CD4-positive, alpha-beta T cell treated with Interleukin-21 for 1 hour (primary cell): ENCODE measurements at places on chromosomes 7 and 10.

DNA sequence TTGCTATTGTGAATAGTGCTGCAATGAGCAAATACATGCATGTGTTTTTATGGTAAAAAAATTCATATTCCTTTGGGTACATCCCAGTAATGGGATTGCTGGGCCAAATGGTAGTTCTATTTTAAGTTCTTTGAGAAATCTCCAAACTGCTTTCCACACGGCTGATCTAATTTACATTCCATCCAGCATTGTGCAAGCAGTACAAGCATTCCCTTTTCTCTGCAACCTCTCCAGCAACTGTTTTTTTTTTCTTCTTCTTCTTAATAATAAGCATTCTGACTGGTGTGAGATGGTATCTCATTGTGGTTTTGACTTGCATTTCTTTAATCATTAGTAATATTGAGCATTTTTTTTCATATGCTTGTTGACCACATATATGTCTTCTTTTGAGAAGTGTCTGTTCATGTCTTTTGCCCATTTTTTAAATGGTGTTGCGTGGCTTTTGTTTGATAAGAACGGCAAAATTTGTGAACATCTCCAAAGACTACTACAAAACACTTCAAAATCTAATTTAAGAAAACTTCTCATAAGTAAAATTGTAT, 136.1 kb upstream of the MYO3A start:
- no peak for DNase-seq

DNA sequence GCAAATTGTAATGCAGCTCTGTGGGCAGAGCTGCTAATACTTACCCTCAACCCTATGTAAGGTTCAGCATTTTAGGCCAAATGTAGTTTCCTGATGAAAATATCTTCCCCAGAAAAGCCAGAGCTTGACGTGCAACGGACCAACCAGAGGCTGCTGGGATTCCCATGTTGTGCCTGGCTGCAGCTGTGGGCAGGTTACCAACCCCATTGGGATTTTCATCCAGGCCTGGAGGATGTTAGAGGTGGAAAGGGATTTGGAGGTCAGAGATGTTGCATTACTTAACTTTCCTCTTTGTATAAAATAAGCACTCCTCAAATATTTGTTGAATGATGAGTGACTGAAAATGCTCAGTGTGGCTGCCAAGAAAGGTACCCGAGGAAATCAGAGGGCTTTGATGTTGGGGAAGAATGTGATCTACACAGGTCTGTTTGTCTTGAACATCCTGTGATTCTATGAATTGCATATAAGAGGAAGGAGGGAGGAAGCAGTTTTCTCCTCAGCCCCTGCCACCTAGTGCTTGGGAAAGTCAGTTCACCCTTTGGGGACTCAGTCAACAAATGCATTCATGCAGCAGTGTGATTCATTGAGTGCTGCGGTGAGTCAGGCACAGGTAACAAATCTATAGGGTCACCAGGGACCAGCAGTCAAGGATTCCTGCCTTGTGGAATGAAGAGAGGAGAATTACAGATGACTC, 487.2 kb downstream of the RPS24 start:
- DNase-seq = no peak

GRCh38 chr10:129045599-129045998, 421.4 kb upstream of the MGMT start:
- DNase-seq = no peak

GRCh38 chr7:88315522-88315921, 8.8 kb upstream of the STEAP4 start:
- no peak for DNase-seq

DNA sequence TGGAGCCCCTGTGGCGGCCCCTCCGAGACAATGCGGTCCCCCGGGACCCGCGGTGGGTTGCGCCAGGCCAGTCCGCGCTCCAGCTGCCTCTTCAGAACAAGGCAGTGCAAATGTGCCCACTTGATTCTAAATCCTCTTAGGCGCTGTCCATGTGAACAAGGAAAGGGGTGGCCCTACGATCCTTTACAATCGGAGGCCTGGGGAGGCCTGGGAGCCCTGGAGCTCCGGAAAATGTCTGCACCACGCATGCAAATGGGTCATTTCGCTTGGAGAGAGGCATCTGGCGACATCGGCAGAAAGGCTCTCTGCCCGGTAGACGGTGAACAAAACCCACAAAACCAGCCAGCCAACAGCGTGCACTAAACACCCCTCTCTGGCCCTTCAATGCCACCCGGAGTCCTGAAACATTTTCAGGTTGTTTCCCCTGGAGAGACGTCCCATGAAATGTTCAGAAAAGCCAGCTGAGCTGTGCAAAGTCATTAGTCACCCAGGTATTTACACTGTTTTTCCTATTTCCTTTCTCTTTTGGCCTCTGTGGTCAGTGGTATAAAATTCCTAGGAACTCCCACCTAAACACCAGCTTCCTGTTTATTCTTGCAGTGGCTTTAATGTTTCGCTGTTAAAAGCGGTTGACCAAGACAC, 102.8 kb upstream of the ZNF438 start:
- no peak for DNase-seq

DNA sequence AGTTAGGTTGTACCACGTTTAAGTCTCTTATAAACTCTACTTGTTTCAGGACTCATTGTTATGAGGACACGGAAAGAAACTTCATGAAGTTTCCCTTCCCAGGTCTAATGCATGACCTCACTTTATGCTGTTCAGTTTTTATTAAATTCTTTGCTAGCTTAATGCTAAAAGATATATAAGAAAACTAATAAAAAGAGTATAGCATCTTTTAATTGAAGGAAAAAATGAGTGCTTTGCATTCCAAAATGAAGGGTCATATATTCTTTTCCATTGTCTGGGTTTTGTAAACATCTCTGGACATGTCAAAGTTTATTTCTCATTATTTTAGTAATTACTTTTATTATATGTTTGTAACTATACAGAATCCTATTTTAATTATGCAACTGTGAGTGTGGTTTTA, 255.8 kb downstream of the CREB5 start:
- DNase-seq = no peak

DNA sequence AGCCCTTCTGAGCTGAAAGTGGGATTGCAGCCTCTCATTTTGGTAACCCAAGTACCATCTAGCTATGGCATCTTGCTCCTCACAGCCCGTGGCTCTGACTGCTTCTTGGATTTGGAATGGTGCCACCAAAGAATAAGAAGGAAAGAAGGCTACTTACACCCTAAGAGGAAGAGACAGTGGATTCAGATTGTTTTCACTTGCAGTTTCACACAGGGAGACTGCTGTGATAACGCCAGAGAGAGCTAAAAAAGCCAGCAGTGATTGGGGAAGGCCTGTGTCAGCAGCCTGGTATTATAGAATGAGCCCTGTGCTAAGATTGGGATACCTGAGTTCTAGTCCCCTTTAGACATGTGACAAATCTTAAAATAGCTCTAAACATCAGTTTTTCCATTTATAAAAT, 3.6 kb upstream of the LRRC4 start:
- no peak for DNase-seq

DNA sequence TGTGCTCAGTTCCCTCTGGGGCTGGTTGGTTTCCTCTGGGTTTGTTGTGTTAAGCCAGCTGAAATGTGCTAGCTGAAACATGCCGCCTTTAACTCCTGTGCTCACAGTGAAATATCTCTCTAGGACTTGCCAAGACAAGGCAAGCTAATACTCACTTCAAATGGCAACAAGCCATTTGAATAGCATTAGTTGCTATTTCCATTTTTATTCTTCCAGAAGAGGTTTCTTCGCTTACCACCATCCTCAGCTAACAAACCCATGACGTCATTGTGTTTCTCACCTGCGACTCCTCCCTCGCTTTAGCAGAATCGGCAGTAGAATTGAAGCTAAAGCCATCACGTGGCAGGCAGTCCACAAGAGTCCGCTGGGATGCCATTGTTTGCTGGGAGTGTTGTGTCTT, 61.3 kb downstream of the ZNF22 start:
- DNase-seq = no peak

DNA sequence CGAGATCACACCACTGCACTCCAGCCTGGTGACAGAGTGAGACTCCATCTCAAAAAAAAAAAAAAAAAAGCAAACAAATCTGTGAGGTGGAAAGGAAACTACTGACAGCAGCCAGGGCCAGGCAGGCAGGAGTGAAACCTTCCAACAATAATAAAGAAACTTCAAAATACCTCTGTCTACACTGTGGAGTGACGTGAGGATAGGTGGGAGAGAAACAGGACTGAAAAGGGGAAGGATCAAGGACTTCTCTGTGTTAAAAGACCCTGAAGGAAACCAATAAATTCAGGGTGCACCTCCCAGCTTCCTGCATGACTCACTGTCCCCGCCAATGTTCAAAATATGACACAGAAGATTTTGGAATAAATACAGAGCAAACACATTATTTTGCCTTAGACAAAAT, 82.9 kb downstream of the KIAA1549 start:
- DNase-seq = no peak

DNA sequence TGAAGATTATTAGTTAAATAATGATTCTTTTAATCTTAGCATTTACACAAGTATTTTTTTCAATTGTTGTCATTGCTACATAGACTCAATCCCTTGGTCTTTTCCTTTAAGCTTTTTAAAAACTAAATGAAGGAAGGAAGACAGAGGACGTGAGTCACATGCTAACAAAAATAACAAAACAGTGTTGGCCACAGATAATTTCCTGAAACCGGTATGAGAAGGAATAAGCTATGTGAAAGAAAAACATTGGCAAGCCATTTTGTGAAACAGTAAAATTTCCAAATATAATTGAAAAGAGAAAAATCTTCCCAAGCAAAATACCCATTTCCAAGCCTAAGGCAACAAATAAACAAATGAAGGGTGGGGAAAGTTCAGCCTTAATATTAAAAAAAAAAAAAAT, 223.0 kb downstream of the AHR start:
- no peak for DNase-seq

DNA sequence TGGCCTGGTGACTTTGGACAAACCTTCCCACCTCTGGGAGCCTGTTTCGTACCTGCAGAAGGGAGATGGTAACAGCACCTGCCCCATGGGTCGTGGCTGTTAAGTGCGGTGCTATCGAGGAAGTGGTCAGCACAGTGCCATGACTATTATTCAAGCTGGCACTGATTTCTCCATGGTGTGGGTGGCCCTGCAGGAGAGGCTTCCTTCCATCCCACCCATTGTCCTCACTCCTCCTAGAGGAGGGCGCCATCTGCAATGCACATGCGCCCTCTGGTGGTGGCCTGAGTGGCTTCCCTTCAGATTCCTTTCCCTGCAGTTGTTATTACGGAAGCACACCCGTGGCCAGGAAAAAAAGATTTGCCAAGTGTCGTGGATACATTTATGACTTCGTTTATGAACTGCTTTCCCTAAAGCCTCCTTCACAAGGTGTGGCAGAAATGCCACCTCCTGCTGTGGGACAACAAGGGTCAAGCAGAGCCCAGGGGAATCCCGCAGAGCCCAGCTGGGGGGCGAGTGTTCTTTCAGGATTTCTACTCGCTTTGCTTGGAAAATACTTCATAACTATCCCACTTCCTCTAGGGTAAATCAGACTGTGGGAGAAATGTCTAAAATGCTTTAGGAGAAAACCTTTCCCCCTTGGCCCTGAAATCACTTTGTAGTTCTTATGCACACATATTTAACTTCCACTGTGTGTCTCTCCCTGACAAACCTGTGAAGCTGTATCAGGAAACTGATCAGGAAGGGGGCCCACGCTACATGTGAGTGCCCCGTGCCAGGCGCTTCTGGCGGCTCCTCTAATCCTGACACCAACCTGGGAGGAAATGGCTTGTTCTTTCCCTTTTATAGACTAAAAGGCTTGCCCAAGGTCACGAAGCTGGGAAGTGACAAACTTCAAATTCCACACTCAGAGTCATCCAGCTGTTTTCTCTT, 98.0 kb upstream of the ANLN start:
- DNase-seq = peak; percentile 71

GRCh38 chr10:78292250-78292981, 258.8 kb downstream of the RPS24 start:
- DNase-seq = no peak

DNA sequence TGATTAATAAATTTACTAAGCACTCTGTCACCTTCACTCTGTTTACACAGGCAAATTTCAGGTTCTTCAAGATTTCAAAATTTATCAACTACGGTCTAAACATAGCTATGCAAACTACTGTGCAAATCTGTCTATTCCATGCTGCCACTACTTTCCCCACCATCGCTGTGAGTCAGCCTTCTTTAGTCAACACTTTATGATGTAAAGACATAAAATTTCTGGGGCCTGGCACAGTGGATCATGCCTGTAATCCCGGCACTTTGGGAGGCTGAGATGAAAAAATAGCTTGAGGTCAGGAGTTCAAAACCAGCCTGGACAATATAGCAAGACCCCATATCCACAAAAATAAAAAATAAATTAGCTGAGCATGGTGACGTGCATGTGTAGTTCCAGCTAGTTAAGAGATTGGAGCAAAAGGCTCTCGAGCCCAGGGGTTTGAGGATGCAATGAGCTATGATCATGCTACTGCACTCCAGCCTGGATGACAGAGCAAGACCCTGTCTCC, 42.6 kb downstream of the CNOT4 start:
- DNase-seq = no peak

DNA sequence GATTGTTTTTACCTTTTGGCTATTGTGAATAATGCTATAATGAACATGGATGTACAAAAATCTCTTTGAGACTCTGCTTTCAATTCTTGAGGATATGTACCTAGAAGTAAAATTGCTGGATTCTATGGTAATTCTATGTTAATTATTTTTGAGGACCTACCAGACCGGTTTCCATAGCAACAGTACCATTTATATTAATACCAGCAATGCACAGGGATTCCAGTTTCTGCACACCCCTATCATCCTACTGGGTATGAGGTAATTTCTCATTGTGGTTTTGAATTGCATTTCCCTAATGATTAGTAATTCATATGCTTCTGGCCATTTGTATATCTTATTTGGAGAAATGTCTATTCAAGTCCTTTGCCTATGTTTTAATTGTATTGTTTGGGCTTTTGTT, 9.9 kb upstream of the PPP1R9A start:
- no peak for DNase-seq

DNA sequence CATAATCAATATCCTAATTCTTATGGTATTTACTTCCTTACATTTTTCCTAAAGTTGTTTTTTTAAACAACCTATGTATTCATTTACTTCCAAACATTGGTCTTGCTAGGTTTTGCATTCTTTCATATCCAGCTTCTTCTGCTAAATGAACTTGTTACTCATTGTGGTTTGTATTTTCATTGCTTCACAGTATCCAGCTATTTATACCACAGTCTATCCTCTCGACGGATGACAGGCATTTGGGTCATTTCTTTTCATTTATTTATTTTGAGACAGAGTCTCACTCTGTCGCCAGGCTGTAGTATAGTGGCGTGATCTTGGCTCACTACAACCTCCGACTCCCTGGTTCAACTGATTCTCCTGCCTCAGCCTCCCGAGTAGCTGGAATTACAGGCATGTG, 66.8 kb downstream of the CCDC6 start:
- no peak for DNase-seq

DNA sequence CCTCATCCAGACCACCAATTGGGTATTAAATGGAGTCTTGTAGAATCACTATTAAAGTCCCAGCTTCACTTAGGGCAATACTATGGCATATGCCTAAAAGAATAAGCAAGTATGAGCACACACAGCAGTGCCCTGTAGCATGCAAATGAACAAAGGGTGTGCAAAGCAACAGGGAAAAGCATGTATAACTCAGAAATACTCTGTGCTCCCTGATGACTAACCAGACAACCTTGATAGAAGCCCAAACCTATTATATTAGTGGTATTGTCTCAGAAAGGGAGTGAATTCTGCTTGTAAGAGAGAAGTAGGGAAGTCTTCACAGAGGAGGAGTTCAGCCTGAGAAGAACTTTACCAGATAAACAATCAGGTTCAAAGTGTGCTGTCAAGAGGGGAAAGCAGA, 131.2 kb downstream of the DGKI start:
- DNase-seq = no peak

GRCh38 chr10:102931643-102932042, 13.5 kb downstream of the CNNM2 start:
- DNase-seq = no peak
